A673 (cell line): ENCODE measurements at places on chromosomes 2 and 18. TPM values are rescaled to one million over a fixed set of nuclear protein-coding genes. Genes with fewer than 3 reads are reported as not detected.

The ADRA2B gene
- total RNA-seq: 0.11 TPM in 1 of 2 replicates, not detected in the other

DNA sequence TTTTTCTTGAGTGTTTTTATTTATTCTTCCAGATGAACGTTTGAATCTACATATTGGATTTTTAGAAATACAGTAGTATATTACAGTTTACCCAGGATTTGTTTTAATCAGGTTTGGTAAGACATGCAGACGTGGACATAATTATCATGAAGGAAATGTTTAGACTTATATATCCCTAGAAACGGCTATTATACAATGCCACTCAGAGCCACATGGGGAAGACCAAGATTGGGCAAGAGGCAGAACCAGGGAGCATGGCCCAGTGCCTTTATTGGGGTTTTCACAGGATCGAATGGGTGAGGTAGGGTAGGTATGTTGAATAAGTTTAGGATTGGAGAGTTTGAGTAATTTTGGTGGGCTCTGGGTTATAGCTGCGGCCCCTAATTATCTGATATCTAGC lies 212.2 kb downstream of the CAMKMT start:
- no peak for DNase-seq

The CNTNAP5 gene
- not detected in 2 replicates for total RNA-seq

DNA sequence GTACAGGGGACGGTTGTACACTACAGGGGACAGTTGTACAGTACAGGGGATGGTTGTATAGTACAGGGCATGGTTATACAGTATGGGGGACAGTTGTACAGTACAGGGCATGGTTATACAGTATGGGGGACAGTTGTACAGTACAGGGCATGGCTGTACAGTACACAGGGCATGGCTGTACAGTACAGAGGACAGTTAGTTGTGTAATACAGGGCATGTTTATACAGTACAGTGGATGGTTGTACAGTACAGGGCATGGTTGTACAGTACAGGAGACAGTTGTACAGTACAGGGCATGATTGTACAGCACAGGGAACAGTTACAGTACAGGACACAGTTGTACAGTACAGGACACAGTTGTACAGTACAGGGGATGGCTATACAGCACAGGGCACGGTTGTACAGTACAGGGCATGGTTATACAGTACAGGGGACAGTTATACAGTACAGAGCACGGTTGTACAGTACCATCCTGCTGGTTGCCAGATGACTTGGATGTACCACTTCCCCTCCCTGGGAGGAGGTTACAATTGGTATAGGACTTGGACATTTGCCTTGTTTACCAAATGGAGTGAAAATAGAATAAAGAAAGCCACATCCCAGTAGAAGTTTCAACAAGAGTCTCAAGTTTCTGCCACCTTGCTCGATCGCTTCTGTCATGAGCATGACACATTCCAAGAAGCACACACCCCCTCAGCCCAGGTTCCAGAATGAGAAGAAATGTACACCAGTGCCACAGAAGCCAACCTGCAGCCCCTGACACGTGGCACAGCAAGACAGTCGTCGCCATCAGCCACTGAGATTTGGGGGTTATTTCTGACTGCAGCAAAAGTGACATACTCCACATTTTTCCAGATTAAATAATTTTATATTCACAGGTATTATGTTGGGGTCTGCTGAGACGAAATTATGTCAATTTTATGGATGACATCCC lies 16.0 kb downstream of the CYRIA start:
- DNase-seq: no peak

DNA sequence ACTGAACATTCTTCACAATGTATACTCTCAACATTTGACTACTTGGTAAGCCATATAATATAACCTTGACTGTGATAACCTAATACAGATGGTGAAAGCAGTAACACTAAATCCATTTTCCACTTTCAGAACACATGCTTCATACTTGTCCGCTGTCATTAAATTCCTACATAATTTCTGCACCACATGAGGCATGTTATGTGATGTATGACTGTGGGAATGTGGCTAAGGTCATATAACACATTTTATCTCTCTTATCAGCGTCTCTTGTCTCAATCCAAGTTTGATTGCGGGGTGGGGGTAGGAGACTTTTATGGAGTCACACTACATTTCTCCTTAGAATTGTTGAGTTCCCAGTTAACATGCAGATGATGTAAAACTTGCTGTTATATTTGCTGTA lies 110.9 kb downstream of the MTCL1 start:
- DNase-seq: no peak

GRCh38 chr2:10787176-10787968 lies 25.2 kb downstream of the PDIA6 start:
- no peak for DNase-seq

DNA sequence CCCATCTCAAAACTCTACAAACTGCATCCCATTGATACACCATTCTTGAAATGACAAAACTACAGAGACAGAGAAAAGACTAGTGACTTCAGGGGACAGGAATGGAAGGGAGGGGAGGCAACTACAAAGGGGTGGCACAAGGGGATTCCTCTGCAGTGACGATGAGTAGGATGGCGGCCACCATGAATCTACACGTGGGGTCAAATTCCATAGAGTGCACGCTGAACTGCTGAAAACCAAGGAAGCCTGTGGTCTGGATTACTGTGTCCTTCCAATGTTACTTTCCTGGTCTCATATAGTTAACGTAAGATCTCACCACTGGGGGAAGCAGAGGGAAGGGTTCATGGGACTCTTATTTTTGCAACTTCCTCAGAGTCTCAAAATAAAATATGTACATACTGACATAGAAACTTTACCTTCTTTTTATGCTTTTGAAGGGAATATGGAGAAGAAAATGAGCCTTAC lies 23.6 kb downstream of the COX7A2L start:
- no peak for DNase-seq

GRCh38 chr2:60468382-60469085 lies 84.9 kb downstream of the BCL11A start:
- no peak for DNase-seq

GRCh38 chr2:135072125-135072997 lies 20.3 kb downstream of the RAB3GAP1 start:
- DNase-seq: no peak
